ENCODE measurements at places on chromosomes 2 and 18.
A peak's percentile ranks its signal among the peaks of the same experiment; 100 is the strongest.

DNA sequence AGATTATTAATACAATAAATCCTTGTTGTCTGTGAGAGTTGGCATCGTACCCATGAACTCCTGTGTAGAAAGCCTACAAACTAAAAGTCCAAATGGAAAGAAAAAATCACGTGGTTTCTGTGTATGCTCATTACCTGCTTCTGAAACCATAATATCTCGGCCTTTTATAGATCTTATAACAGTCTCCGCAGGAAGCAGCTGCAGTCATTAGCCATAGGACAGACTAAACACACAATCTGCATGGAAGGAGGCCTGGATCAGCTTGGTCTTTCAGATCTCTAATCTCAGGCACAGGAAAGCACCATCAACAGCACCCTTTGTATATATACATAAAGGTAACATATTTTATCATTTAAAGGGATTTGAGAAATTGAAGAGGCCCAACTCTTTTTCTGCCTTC, 508.9 kb upstream of the TCF4 start:
- DNase-seq, result no peak

DNA sequence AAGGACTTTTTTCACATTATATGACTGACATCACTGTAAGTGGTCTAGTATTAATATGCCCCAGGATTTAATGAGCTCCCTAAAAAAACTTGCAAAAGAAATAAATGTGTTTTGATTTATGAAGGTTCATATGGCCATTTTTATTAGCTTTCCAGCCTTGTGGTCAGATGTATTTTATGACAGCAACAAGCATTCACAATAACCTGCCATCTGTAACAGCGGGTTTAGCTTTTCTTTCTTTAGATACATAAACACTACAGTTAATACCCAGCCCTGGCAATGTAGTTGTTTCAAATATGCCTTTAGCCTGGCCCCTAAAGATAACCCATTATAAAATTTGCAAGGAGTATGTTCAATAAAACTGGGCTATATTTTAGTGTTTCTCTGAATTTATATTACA, 1063.8 kb downstream of the SOCS6 start:
- DNase-seq, result no peak

DNA sequence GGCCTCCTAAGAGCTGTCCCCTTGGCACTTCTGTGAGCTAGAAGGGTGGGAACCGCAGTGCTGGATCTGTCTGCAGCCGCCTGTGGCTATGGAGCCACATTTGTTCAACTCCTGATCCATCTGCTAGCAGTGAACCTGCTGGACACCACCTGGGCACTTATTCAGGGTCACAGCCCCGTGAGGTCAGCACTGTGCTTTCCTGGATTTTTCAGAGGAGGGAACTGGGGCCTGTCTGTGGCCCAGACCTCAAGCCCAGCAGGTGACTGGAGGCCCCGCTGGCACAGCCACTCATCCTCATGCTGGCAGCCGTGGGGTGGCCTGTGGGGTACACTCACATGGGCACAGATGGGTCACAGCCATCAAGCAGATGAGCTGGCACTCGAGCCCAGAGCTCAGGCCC, 155.3 kb downstream of the TFCP2L1 start:
- DNase-seq, result no peak

DNA sequence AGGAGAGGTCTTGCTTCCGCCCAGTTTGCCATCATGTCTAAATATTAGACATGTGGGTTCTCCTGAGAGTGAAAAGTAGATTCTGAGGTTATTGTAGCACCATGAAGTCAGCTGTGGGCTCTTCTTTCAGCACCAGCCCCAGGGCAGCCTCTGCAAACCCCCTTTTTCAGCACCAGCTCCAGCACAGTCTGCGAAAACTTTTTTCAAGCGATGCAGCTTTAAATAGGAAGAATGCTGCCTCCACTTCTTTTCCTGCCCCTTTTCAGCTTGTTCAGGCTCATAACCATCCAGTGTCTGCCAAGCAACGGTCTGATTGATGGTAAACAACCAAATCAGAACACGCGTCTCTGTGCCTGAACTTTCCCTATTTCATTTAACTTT, at the start of gene COL5A2:
COL5A2 (minus strand) TSS at position 192 of the 381 bp plus-strand sequence; CDS start at position 35, 157 bp downstream.
- no peak for DNase-seq

- no peak for DNase-seq
Measured at GRCh38 chr18:42187611-42188380, 232.8 kb downstream of the PIK3C3 start.

DNA sequence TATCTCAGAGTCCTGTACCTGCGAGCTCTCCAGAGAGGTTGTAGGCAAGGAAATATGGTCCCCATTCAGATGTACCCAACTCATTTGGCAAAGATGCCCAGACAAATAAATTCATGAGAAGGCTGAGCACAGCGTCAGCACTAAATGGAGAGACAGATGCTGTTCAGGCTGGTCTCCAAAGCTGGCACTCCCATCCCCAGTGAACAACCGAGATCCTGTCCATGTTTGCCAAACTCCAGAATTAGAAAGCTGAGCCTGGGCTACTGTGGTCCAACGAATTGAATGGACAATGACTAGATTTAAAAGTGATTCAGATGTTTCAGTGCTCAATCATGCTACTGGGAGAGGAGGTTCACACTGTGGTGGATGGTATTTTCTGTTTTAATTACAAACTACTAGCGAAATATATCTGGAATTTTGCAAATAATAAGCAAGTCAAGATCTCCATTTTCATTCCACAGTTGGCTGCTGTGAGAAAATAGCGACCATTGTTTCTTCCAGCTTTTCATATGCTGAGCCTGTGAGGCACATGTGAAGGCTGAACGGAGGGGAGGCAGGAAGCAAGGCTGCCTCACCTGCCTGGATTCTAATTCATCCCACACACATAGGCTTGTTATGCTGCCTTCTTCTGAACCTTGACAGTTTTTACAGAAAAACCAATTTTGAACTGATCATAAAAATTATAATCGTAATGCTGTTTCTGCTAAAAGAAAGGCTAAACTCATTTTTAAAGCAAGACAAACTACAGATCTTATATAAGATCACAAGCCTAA, 22.6 kb upstream of the DAPL1 start:
- peak; percentile 90 for DNase-seq

DNA sequence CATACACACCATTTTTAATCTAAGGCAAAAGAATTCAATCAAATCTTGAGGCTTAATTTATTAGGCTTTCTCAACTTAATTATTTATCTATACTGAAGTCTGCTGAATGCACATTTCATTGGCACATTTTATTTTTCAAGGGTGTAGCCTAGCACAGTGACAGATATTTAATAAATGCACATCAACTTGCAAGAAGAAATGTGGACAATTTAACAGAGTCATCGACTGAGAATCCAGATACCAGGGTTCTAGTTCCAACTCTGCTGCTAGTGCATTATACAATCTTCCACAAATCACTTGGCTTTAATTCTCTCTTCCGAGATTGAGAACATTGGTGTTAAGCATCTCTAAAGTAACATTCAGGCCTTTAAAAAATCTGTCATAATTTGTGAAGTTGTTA, 88.5 kb upstream of the RBBP8 start:
- no peak for DNase-seq

DNA sequence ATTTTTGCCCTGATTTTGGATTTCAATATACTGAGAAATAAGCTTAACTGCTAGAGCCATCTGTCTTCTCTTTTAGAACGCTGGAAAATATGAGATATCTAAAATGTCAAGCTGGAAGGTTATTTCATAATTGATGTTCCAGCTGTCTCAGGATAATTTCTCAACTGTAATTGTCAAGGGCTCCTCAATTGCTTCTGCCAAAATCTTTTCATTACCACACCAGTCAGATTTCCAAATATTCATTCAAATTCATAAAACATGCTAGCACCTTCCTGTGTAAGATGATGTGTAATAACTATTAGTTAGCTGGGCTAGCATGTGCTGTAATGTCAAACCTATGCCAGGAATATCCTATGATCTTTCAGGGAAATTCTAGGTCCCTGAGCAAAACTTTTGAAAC, 88.1 kb downstream of the TNFRSF11A start:
- DNase-seq, result no peak

DNA sequence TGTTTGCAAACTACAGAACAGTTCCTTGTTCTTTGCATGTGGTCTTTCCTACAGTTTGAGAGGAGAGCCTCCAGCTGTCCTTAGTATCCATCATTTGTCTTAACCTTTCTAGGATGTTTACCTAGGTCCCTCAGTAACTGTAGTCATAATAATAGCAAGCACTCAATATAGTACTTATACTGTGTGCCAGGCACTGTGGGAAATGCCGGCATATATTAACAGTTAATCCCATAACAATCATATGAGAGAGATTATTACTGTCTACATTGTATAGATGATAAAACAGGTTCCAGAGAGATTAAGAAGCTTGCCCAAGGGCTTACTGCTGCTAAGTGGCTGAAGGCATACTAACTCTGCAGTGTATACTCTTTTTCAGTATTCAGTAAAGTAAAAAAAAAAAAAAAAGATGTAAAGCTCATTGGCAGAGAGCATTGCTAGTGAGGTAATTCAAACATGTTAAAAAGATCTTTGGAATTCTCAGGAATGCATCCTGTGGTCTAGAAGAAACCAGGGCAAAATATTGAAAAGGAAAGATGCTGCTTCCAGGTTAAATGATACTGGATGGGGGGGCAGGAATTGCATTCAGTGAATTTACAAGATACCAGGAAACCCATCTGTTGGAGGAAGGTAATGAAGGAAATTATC, 72.3 kb downstream of the SPTBN1 start:
- no peak for DNase-seq

DNA sequence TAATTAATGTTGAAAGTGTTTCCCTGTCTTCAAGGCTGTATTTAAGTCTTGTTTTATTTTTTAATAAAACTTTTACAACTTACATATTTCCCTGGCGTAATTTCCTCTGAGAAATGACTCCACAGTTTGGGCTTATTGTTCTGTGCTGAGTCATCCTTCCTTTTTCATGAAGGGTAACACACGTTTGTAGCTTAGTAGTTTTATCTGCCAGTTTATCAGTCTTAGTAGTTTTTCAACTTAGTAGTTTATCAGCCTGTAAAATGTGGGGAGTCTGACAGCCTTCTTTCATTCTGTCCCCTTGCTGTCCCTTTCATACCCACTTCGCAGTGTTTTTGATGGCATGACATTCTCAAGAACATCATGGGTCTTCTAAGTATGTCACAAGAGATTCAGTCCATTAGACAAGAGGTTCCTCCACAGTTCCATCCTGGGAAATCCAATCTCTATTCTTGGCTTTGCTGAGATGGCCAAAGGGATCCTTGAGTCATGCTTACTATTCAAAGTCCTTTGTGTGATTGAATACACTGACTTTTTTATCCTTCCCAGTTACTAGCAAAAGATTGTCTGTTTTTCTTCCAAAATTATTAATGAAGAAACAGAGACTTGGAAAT, 60.0 kb upstream of the SGPP2 start:
- DNase-seq, result no peak

DNA sequence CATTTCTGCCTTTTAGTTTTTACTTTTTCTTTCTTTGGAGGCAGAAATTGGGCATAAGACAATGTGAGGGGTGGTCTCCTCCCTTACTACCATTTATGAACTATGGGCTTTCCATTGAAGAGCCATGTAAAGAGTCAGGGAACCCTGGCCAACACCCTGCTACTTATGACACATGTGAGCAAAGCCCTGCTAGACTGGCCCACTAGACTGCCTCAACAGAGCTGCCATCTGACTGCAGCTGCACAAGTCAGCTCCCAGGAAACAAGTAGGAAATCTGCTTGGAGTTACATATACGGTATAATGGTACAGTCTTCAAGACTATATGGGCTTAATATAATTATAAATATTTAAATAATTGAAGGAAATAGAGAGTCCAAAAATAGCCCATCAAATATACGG, 816.8 kb downstream of the TRIB2 start:
- no peak for DNase-seq

DNA sequence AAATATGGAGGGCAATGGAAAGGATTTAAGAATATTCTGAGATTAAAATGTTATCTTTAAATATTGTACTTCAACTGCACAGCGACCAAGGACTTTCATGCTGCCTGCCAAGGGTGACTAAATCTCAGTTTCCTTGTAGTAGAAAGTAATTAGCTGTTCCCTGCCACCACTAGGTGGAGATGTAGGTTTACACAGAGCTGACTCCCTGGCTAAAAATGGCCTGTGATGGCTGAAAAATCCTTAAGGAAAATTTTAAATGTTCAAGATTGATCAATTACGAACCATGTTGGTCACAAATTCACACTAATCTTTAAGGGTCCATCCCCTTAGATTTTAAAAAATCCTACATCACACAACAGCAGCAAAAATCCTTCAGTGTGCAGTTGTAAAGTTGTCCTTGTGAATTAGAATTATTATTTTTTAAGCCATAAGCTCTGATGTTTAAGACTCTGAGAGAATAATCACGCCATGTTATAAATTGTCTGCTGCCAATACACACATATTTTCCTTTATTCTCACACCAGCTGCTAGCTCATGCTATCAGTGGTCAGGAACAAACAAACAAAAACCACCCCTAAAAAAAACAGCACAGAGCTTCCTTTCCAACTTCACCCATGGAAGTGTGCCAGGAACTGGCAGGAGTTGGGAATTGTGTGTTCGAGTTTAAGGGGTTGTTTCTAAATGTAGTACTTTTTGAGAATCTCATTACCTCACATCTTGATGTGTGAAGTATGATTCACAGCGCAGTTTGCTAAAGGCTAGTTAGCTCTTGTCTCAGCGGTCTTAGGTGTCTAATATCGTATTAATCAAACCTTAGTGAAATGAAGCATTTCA, 399.8 kb downstream of the TMEM182 start:
- DNase-seq, result peak; percentile 52

DNA sequence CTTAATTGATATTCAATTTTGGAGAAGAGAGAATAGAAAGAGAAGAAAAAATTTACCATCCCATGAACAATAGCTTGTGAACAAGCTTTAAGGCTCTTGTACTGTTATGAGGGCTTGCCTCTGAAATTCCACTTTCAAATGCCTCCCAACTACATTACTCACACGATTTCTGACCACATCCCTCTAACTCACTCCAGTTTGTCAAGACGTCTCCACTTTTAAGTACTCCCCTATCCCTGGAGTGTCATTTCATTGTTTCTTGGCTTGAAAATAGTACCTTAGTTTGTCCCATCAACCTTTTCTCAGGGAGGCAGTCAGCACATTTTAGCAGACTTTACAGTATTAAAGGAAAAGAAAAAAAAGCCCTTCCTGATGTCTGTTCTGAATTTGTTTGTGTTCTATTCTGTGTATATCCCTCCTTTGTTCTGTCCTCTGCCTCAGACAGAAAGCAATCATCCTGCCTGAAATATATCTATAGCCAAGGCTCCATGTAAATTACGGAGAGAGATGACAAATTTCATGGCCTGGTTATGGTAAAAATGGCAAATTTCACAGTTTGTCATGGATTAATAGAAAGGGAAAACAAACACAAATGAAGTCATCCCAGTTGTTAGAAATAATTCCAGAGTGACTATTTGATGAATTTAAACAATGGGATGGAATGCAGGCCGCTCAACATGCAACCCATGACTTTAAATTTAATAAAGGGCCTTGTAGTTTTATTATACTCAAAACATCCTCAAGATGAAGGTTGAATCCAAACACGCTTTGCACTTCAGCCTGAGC, 228.8 kb downstream of the ETAA1 start:
- no peak for DNase-seq
